ENCODE measurements at places on chromosomes 12 and 14.

- DNase-seq: no peak
These were observed 4.1 kb upstream of the LMO3 start for GRCh38 chr12:16610001-16610585.

GRCh38 chr12:104682790-104683279 is 226.1 kb downstream of the CHST11 start:
- DNase-seq: no peak

- DNase-seq: peak; percentile 35
These were observed 51.4 kb upstream of the OAS1 start for GRCh38 chr12:112855375-112855774.

GRCh38 chr14:55129086-55129427 is at the start of gene LGALS3:
LGALS3 (plus strand) TSS chr14:55129252; CDS start chr14:55137374, 8,122 bp downstream.
- peak; percentile 59 for DNase-seq

GRCh38 chr12:71840231-71840847 is 780 bp downstream of the TBC1D15 start:
- DNase-seq: peak; percentile 73

DNA sequence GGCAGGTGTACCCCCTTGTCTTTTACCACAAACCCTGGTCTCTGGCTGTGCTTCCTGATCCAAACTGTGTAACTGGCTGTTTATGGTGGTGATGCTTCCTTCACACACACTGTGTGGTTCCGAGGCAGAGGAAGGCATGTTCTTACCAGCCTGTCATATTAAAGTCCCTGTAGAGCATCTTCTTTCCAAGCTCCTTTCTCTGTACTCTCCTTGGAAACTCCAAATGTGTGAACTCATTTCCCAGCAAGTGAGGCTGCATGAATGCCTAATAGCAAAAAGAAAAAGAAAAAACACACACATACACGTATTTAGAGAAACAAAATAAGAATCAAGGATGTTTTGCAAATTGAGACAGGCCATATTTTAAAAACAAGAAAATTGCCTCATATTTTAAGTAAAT is 214.9 kb downstream of the PPM1H start:
- no peak for DNase-seq

GRCh38 chr14:34792598-34792997 is 78.2 kb upstream of the CFL2 start:
- DNase-seq: no peak

DNA sequence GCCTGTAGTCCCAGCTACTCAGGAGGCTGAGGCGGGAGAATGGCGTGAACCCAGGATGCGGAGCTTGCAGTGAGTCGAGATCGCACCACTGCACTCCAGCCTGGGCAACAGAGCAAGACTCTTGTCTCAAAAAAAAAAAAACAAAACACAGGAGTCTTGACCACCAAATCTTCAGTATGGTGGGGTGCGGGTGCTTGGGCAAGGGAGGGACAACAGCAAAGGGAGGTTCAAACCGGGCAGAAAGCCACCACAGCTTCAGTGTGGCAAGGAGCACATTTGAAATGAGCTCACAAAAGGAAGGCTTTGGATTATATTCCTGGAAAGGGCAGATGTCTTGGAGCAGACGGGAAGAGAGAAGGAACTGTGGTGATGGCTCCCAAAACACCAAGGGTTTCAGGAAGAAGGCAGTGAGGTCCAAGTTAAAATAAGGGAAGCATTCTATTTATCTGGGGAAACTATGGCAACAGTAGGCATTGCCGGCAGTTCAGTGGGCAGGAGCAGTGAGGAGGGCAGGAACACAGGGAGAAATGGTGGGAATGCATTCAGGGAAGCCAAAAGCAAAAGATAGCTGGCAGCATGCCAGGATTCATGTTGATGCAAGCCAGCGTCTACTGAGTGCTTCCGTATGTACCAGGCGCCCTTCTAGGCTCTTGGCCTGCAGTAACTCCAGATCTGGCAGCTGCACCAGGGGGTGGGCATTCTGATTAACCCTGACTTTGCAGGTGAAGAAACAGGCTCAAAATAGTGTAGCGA is 51.0 kb upstream of the SRSF5 start:
- DNase-seq: peak; percentile 83

DNA sequence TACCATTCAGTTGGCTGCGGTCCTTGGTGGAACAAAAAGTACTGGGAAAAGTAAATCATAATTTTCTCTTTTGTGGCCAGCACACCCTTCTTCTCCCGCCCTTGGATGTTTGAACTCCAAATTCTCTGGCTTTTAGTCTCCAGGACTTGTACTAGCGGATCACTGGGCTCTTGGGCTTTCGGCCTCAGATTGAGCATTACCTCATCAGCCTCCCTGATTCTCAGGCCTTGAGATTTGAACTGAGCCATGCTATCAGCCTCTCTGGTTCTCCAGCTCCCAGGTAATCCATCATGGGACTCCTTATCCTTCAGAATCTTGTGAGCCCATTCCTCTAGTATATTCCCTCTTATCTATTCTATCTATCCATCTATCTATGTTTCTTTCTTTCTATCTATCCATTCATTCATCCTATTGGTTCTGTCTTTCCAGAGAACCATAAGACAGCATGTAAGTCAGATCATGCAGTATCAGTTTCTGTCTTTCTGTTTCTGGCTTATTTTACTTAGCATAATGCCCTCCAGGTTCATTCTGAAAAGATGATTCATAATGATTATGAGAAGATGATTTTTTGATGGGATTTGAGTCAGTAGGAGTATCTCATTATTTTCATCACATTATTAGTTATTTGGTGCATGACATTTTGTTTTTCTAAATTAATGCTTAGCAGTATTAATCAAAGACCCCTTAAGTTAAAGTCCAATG is 814.9 kb downstream of the LRFN5 start:
- no peak for DNase-seq

DNA sequence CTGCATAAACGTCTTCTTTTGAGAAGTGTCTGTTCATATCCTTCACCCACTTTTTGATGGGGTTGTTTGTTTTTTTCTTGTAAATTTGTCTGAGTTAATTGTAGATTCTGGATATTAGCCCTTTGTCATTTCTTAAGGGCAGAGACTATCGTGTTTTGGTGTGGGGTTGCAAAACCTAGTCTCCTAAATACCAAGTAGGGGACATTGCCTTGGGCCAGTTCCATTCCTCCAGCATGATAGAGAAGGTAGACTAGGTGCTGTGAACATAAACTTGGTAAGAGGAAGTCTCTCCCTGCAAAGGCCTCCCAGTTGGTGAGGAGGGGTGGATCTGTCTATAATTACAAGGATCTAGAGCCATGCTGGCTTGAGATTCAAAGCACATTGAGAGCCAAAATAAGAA is 390.7 kb downstream of the VRK1 start:
- no peak for DNase-seq

DNA sequence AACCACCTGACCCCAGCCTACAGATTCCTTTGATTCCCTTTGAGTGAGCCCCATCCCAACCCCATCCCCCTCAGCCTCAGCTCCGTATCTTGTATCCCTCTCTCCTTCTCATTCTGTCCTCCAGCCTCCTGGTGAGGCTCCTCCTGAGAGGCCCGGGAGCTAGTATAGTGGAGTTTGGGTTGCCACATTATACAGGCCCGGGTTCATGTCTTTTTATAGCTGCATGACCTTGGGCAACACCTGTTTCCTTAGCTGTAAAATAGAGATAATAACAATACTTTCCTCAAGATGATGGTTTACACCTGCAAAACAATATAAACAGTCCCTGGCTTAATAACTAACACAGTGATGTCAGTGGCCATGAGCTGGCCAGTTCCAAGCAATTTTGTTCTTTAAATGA is 89.8 kb downstream of the STAB2 start:
- DNase-seq: peak; percentile 6

DNA sequence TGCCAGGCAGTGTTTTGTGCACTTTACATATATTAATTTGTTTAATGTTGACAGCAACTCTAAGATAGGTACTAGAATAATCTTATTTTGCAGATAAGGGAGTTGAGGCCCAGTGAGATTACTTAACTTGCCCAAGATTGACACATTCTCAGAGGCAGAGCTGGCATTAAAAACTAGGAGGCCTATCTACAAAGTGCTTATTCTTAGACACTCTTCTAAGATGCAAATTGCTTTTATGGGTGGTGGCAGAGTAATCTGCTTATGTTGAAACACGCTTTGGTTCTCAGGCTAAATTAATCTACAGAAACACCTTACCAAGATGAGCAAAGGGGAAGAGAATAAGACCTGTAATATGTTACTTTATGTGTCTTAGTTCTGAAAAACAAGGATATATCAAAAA is 7.2 kb downstream of the MGP start:
- DNase-seq: no peak

GRCh38 chr12:6275928-6276887 is 34.3 kb upstream of the PLEKHG6 start:
- no peak for DNase-seq

GRCh38 chr12:131860472-131861260 is 32.5 kb downstream of the MMP17 start:
- DNase-seq: peak; percentile 59

DNA sequence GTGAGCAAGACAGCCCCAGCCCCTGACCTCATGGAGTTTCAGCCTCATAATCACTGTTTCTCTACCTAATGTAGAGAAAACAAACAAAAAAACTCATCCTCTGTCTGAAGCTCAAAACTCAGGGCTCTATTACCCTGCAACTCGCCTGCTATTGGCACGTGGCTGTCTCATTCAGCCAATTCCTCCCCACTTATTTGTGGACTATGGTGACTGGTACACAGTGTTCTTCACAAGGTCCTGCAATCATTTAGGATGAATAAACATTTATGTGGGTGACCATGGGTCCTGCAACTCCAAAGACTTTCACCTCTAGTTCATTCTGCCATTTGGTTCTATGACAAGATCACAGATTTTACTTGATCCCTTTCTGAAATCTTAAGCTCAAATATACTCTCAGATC is 4.7 kb downstream of the PPP2R3C start:
- no peak for DNase-seq

DNA sequence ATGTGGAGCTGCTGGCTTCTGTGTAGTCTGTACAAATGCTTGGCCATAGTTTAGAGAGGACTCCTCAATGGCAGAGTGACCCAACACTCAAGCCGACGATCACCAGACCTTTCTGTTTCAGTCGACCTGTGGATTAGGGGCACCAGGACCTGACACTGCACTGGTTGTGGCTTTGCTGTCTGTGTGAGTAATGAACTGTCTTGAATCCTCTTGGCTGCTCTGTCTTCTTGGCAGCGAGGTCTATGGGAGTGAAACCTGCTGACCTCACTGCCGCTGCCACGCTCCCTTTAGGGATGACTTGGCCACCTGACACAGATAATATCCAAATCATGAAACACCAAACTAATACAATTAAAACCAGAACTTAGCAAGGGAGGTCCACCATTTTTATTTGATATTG is 83.5 kb upstream of the C14orf180 start:
- no peak for DNase-seq

DNA sequence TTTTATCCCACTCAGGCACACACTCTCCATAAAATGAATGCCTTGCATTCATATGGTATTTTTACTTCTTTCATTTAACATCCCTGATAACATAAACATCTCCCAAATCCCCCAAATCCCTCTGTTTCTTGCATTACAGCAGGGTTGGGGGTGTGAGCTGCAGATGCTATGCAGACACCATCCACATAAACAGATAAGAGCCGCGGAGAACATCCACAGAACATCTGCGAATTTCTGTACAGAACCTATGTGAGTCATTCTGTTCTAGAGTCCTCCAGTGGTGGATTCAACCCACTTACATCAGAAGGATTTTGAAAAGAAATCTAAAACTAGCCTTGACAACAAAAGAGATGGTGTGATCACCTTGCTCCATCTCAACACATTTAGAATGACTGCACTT is 20.3 kb downstream of the FBLN5 start:
- DNase-seq: no peak

- DNase-seq: no peak
These were observed 5.5 kb downstream of the CEBPE start for GRCh38 chr14:23113431-23114119.

- DNase-seq: no peak
These were observed 62.3 kb upstream of the EGLN3 start for GRCh38 chr14:34012978-34013720.

DNA sequence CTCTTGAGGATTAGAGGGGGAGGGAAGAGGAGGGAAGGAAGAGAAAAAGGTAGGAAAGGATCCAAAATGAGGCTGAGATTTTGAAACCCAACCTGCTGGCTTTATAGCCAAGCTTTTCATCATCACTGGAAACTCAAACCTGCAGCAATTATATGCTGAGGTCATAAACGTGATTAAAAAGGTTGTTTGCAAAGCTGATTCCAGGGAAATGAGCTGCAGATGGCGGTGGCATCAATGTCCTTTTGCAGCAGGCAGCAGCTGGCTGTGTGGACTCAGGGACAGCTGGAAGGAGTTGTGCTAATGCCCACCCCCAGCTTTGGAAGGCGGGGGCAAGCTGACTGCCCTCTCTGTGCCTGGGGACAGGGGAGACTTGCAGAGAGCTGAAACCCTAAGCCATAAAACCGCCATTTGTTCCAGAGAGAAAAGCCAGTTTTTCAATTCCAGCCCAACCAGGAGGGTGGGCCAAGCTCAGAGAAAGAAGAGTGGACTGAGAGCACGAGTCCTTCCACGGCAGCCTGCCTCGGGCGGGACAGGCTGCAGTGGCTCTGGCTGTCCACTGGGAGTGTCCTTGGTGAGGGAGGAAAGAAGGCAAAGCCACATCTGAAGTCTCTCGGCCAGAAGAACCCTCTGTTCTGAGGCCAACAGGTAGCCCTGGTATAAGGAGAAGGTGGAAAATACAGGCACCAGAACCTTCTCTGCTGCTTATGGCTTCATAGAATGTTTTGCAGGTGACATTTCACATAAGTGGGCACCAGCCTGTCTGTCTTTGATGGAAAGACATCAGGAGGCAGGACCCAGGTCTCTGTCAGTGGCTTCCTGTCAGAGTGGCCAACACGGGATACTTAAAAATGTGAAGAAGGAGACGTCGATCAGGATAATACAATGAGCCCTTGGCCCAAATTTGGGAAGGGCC is 90.7 kb downstream of the SINHCAF start:
- DNase-seq: peak; percentile 55

DNA sequence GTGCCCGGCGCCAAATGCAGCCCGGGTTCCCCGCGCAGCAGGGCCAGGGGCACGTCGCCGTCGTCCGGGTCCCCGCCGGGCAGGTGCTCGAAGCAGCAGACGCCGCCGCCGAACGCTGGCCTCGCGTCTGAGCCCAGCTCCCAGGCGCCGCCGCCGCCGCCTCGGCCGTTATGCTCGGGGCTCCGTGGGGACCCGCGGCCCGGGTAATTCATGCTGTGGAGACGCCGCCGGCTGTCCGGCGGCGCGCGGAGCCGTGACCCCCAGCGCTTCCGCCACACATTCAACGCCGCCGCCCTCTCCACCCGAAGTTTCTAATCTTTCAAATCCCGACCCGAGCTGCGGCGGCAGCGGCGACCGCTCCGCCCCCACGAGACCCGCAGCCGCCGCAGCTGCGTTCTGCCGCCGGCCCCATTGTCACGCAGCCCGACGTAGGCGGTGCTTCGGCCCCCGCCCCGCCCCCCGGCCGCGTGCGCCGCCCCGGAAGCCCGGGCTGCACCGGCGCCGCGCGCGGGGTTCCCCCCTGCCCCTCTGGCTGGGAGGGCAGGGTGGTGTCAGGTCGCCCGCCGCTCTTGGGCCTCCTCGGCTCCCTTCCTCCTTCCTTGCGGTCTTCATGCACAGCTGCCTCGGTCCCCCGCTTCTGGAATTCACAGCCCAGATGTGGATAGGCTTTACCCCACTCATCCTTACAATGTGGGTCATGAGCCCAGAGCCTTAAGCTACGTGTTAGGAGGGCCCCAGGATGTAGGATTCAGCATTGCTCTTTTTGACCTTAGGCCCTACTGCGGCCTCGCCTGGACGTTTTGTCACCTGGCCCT is at the start of gene DDHD1:
Gene DDHD1 (minus strand): TSS at position 437 of the 815 bp plus-strand sequence. CDS start 225 bp downstream, at position 212.
- peak; percentile 72 for DNase-seq
